ENCODE measurements at places on chromosomes 1 and 21. TPM values are rescaled to one million over a fixed set of nuclear protein-coding genes. Genes with fewer than 3 reads are reported as not detected.
A peak's percentile ranks its signal among the peaks of the same experiment; 100 is the strongest.

- no peak for DNase-seq
- no peak overlapping the region for H3K27ac ChIP-seq
- H3K4me1 ChIP-seq = no peaks in the 10 kb centered on the region
- no peak overlapping the region for H3K4me3 ChIP-seq
- H3K27me3 ChIP-seq = no peaks in the 10 kb centered on the region
Measured at GRCh38 chr1:6534248-6534822, 20.0 kb downstream of the NOL9 start.

DNA sequence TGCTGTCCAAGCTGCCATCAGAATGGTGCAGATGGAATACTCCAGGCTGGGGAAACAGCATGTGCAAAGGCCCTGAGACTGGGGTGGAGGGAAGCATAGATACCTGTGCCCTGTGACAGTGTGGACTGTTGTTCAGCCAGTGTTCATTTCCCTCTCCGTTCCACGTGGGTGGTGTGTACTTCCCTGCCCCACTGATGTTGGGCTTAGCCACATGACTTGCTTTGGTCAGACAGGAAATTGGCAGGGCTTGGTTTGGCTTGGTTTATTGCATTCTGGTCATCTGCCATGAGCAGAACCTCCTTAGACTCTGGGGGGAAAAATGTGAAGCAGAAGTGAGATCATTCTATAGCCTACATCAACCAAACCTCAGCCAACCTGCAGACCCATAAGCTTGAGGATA, 102.4 kb upstream of the IGSF21 start:
- no peak overlapping the region for H3K27ac ChIP-seq
- H3K36me3 ChIP-seq = no peaks in the 10 kb centered on the region
- DNase-seq = no peak
- no peak overlapping the region for H3K4me3 ChIP-seq

The FHAD1 gene
- total RNA-seq = 1.9 TPM

The NTMT2 gene
- not detected for total RNA-seq

The ARHGEF16 gene
- total RNA-seq = 23.7 TPM

- H3K4me3 ChIP-seq = no peak overlapping the region
- DNase-seq = no peak
- H3K36me3 ChIP-seq = no peaks in the 10 kb centered on the region
- no peak overlapping the region for H3K27ac ChIP-seq
- no peaks in the 10 kb centered on the region for H3K27me3 ChIP-seq
Measured at GRCh38 chr1:241819340-241819866, 28.6 kb upstream of the EXO1 start.

GRCh38 chr1:172212124-172212523, 208.4 kb upstream of the C1orf105 start:
- no peaks in the 10 kb centered on the region for H3K4me1 ChIP-seq
- H3K36me3 ChIP-seq = no peaks in the 10 kb centered on the region
- H3K27me3 ChIP-seq = no peaks in the 10 kb centered on the region
- H3K4me3 ChIP-seq = no peak overlapping the region
- H3K27ac ChIP-seq = no peak overlapping the region
- DNase-seq = no peak

DNA sequence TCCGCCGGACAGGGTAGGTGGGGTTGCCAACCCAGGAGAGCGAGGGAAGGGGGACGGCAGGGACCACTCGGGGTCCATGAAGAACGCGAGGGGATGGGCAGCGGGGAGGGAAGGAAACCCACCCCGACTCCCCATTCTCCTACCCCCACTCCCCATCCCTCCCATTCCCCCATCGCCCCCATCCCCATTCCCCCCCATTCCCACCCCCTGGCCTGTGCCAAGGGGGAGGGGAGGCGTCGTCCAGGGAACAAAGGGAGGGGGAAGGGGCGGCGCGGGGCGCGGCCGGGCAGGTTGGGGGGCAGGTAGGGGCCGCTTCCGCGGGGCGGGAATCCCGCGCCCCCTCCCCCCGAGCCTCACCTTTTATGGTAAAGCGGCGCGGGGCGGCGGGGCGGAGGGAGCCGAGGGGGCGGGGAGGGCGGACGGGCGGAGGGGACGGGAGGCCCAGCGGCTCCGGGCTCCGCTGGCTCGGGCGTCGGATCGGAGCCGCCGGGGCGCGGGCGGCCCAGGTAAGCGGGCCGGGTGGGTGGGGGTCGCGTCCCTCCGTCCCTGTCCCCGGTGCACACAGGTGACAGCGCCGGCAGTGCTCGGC, at the start of gene FBLIM1:
Gene FBLIM1 (plus strand): TSS at position 453 of the 589 bp plus-strand sequence. CDS start 6,189 bp downstream, outside the sequence.
- peak within 1 kb of the TSS; percentile 61 for H3K27ac ChIP-seq
- DNase-seq = peak; percentile 42
- H3K4me3 ChIP-seq = peak within 1 kb of the TSS; percentile 75
- H3K4me1 ChIP-seq = peaks cover 38% of the 10 kb centered on the region
- H3K27me3 ChIP-seq = no peaks in the 10 kb centered on the region
- no peaks in the 10 kb centered on the region for H3K36me3 ChIP-seq

DNA sequence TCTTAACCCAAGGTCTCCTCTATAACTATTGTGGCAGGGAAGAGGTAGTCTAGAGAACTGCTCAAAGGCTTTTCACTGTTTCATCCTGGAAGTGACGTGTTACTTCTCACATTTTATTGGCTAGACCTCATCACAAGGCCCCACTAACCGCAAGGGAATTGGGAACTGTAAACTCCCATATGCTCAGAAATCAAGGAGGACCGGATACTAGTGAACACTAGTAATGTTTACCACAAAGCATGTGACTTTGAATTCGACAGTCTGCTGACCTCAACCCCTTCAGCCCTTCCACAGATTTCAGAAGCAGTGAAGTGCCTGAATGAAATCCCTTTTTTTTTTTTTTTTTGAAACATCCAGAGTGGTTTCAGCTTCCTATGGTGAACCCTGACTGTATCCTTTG, 3.4 kb upstream of the EEIG2 start:
- DNase-seq = no peak
- peaks cover 12% of the 10 kb centered on the region for H3K4me1 ChIP-seq
- H3K36me3 ChIP-seq = no peaks in the 10 kb centered on the region
- H3K4me3 ChIP-seq = no peak overlapping the region

- peaks cover 30% of the 10 kb centered on the region for H3K4me1 ChIP-seq
- H3K4me3 ChIP-seq = no peak overlapping the region
- H3K36me3 ChIP-seq = peaks cover 2% of the 10 kb centered on the region
- no peak overlapping the region for H3K27ac ChIP-seq
- no peaks in the 10 kb centered on the region for H3K27me3 ChIP-seq
- DNase-seq = no peak
Measured at GRCh38 chr1:9245661-9246060, 11.1 kb downstream of the H6PD start.

The GPR161 gene
- total RNA-seq = 3.2 TPM

DNA sequence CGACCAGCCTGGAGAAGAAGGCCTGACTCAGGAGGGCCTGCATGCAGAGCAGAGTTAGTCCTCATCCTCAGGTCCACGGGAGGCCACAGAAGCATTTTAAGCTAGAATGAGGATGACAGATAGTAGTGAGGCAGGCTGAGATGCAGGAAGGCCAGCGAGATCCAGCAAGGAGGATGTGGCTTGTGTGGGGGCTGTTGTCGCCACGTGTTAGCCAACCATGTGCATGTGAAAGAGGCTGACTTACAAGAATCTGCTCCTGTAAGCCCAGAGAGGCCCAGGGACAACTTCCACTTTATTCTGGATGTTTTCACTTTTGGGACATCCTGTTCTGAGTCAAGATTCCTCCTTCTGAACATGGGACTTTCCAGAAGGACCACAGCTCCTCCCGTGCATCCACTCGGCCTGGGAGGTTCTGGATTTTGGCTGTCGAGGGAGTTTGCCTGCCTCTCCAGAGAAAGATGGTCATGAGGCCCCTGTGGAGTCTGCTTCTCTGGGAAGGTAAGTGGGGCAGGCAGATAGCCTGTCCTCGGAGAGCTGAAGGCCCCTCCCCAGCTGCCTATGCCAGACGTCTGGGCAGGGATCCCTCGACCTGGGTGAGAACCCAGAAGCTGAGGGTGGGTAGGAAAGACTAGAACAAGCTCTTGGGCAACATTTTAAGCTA, at the start of gene SLAMF8:
Gene SLAMF8 (plus strand): TSS at position 433 of the 661 bp plus-strand sequence. CDS start 26 bp downstream, at position 459.
- H3K27ac ChIP-seq = no peak within 1 kb of the TSS
- peak; percentile 17 for DNase-seq
- no peaks in the 10 kb centered on the region for H3K27me3 ChIP-seq
- no peak within 1 kb of the TSS for H3K4me3 ChIP-seq
- no peaks in the 10 kb centered on the region for H3K4me1 ChIP-seq

- no peaks in the 10 kb centered on the region for H3K4me1 ChIP-seq
- no peak overlapping the region for H3K27ac ChIP-seq
- H3K4me3 ChIP-seq = no peak overlapping the region
Measured at GRCh38 chr1:9101510-9102146, 27.3 kb downstream of the GPR157 start.

- no peak overlapping the region for H3K4me3 ChIP-seq
- peaks cover 25% of the 10 kb centered on the region for H3K36me3 ChIP-seq
- H3K27ac ChIP-seq = no peak overlapping the region
- H3K27me3 ChIP-seq = no peaks in the 10 kb centered on the region
- DNase-seq = peak; percentile 0
- peaks cover 14% of the 10 kb centered on the region for H3K4me1 ChIP-seq
Measured at GRCh38 chr21:42552407-42553336, 39.0 kb downstream of the SLC37A1 start.

DNA sequence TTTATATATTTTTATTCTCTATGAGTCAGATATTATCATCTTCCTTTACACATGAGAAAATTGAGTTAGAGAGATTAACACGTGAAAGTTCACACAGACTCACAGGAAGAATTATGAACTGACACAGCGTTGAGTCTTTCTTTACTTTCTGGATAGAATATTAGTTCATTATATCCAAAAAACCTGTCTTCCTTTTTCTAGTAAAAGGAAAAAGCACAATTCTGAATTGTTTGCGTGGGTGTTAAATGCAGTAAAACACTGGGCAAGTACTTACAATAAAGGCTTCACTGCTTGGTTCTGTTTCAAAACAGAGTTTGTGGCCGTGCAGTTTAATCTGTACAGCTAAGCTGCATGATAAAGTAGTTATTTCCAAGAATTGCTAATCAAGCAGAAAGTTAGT, 10.8 kb downstream of the MAGI3 start:
- H3K36me3 ChIP-seq = no peaks in the 10 kb centered on the region
- no peak overlapping the region for H3K4me3 ChIP-seq
- H3K27ac ChIP-seq = peak overlapping the region; percentile 17

The CYYR1 gene
- total RNA-seq = 10.0 TPM

DNA sequence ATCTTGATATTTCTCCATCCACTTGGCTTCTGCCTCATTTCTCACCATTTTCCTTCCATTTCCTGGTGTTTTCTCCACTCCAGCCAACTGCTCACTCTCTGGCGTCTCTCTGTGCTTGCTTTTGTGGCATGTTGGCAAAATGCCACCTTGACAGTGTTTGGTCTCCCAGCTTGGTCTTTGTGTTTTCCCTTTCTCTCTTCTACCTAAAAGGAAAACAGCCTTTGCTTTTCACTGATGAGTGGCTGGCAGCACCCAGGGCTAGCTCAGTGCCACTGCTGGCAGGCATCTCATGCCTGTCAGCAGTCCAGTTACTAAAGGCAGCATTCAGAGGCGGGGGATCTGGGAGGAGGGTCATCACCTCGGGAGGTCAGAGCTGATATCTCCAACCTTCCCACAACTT, 55.3 kb upstream of the DSCAM start:
- H3K27ac ChIP-seq = no peak overlapping the region
- no peaks in the 10 kb centered on the region for H3K4me1 ChIP-seq
- peak; percentile 23 for DNase-seq
- no peak overlapping the region for H3K4me3 ChIP-seq
- no peaks in the 10 kb centered on the region for H3K36me3 ChIP-seq

The ZNF697 gene
- total RNA-seq = 17.9 TPM

DNA sequence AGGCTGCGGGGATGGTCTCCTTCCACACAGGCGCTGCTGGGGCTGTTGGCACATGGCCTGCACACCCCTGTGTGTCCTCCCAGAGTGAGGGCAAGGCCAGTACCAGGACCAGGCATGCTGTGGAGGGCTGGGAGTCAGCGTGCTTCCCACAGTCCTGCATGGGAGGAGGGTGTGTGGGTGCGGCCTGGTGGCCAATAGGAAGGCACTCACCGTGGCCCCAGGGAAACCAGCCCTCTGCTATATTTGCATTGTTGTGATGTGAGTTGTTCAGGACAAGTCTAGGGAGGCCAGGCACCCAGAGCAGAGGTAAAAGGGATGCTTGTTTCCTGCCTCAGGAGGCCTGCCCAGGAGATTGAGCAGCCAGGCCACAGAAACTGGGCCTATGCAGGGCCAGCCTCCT, 59.5 kb downstream of the S100B start:
- peaks cover 37% of the 10 kb centered on the region for H3K36me3 ChIP-seq
- DNase-seq = no peak
- H3K27me3 ChIP-seq = no peaks in the 10 kb centered on the region
- H3K27ac ChIP-seq = no peak overlapping the region
- H3K4me3 ChIP-seq = no peak overlapping the region

GRCh38 chr21:34836103-34836932, 167.5 kb downstream of the CLIC6 start:
- H3K36me3 ChIP-seq = no peaks in the 10 kb centered on the region
- H3K4me3 ChIP-seq = no peak overlapping the region
- DNase-seq = peak; percentile 85
- no peaks in the 10 kb centered on the region for H3K27me3 ChIP-seq

GRCh38 chr1:43358121-43358745, 548 bp upstream of the CDC20 start:
- peaks cover 9% of the 10 kb centered on the region for H3K4me1 ChIP-seq
- H3K36me3 ChIP-seq = peaks cover 10% of the 10 kb centered on the region

GRCh38 chr1:145891143-145891542, 5.5 kb upstream of the ANKRD35 start:
- H3K4me1 ChIP-seq = peaks cover 24% of the 10 kb centered on the region
- H3K27me3 ChIP-seq = no peaks in the 10 kb centered on the region
- H3K27ac ChIP-seq = peak overlapping the region; percentile 75
- H3K36me3 ChIP-seq = no peaks in the 10 kb centered on the region
- no peak for DNase-seq
- H3K4me3 ChIP-seq = no peak overlapping the region

- no peak overlapping the region for H3K4me3 ChIP-seq
- H3K27me3 ChIP-seq = no peaks in the 10 kb centered on the region
- H3K4me1 ChIP-seq = peaks cover 5% of the 10 kb centered on the region
- DNase-seq = no peak
Measured at GRCh38 chr1:203077956-203078355, 7.9 kb downstream of the MYOG start.

The PUSL1 gene
- total RNA-seq = 27.3 TPM

DNA sequence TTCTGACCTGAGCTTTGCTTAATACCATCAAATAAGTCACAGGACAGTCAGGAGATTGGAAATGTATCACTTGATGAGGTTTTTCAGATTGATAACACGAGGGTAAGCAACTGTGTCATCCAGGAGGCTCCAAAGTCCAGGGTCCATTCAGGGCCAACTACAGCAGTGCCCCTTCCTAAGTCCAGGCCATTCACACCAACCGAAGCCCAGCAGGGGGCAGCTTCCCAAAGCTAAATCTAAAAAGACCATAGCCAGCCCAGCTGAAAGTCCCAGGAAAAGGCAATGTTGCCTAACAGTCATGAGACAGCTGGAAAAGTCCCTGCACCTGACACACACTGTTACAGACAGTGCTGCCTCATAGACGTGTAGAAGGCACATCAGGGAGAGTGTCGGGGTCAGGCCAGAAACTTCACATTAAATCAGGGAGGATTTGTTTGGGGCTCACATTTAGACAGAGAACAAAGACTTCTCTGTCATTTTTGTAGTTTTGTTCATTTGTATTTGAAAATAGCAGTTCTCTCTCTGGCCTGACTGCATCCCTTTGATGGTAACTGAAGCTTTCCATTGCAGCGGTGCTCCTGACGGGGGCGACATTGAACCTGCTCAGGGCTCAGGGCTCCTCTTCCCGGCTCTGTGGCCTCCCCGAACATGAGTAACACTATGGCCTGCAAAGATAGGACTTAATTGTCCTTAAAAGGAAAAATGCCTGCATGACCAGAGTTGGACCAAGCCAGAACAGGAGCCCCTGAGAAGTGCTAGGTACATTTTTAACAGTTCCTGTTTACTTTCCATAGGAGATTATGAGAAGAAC, 200.4 kb downstream of the NRIP1 start:
- H3K27me3 ChIP-seq = no peaks in the 10 kb centered on the region
- no peak overlapping the region for H3K27ac ChIP-seq
- H3K4me3 ChIP-seq = no peak overlapping the region
- peak; percentile 37 for DNase-seq
- no peaks in the 10 kb centered on the region for H3K4me1 ChIP-seq

Measured in thyroid gland (tissue), 4 donors.